Cardiac ventricle fibroblast (primary cell): ENCODE measurements at places on chromosomes 3 and 15. TPM values are rescaled to one million over a fixed set of nuclear protein-coding genes. Genes with fewer than 3 reads are reported as not detected.

The SLC12A8 gene
- total RNA-seq, result 2.6 and 3.2 TPM in 2 replicates

The SAMD7 gene
- not detected in 2 replicates for total RNA-seq

The TNFSF10 gene
- 6.9 and 8.3 TPM in 2 replicates for total RNA-seq

The CFAP100 gene
- not detected in 2 replicates for total RNA-seq

The ADCY5 gene
- total RNA-seq, result 0.37 and 1.2 TPM in 2 replicates
